ENCODE measurements at places on chromosomes 3 and 15.
A peak's percentile ranks its signal among the peaks of the same experiment; 100 is the strongest.

DNA sequence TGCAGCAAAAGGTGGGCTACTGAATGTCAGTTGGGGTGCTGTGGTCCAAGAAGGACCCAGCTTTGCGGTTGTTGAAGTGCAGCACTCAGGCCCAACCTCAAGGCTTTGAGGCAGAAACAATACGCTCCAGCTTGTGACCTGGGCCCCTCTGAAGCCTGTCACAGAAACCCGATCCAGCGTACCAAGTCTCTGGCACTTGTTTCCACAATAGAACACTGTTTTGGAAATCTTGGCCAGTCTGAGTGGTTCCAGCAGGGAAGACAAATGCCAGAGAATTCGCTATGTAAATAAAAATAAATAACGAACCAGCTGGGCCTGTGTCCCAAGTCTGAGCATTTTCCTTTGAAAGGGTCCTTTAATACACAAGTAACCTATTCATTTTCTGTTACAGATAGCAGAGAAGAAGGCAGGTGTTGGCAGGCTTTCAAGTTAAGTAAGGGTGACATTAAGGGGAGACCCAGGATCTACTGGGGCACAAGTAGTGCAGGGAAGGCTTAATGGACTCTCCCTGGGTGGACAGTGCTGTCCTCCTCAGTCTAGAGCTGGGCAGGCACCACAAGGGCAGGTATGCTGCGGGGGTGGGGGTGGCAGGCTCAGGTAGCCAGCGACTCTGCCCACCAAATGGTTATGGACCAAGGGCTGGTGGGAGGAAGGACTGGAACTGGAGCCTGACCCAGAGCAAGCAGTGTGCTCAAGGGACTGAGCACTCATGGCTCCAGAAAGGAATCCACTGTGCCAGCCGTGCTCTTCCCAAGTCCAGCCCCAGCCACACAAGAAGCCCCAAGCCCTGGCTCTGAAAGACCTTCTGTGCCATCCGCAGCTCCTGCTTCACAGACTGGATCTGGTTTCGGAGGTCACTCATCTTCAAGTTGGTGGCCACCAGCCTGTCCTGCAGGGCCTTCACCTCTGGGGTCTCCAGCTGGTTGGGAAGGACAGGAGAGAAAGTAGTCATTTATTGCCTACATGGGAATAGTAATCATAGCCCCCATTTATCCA is 26.3 kb downstream of the CCDC13 start:
- DNase-seq = no peak

GRCh38 chr15:65254356-65254755 is 32.3 kb downstream of the PARP16 start:
- no peak for DNase-seq

DNA sequence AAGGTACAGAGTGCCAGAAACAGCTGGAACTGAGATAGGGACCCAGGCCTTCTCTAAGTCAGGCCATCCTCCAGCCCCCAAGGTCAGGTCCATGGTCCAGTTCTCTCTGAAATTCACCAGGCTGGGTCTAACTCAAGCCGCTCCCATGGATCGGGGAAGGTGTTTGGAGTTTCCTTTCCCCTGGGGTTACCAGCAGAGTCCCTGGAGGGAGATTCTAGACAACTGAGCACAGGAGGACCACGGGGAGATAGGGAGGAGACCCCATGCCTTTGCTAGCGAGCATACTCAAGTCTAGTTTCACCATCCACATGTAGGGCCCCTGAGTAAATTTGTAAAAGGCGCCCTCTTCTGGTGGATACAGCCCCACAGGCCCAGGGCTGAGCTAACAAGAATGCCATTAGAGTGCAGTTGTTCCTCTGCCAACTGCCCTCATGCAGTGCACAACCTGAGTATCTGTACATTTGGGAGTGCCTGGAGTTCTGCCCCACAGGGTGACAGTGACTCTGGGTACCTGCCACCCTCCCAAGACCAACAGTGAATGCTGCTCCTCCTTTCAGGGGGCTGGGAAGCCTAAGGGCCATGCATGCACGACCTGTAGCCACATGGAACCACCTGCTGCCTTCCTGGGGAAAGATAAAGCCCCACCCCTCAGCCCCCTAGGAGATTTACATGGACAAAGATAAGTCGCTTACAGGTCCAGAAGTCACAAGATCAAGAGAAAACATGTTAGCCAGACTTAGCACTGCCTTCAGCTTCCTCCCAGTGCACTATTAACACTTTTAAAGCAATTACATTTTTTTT is 89.0 kb downstream of the IQSEC1 start:
- DNase-seq = peak; percentile 65

GRCh38 chr3:80750637-80751036 is 982.8 kb upstream of the ROBO1 start:
- DNase-seq = no peak

GRCh38 chr3:194808640-194809097 is 123.0 kb downstream of the FAM43A start:
- DNase-seq = no peak

DNA sequence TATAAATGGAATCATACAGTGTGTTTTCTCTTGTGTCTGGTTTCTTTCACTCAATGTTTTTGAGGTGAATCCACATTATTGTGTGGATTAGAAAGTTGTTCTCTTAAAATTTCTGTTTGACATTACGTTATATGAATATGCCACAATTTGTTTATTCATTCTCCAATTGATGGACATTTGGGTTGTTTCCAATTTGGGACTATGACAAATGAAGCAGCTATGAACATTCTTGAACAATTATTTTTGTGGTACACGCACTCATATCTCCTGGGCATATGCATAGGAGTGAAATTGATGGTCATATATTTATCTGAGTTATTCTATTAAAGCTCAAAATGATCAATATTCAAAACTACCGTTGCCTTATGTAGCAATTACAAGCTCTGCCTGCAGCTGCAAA is 5.3 kb upstream of the THRB start:
- no peak for DNase-seq

GRCh38 chr3:157077565-157077991 is 82.4 kb downstream of the CCNL1 start:
- no peak for DNase-seq

- DNase-seq = peak; percentile 53
These were observed 2.2 kb downstream of the MAPK6 start for GRCh38 chr15:52021128-52021671.

GRCh38 chr15:91065505-91065904 is 34.6 kb upstream of the SV2B start:
- DNase-seq = no peak

GRCh38 chr3:184308744-184309143 is 5.7 kb upstream of the EIF4G1 start:
- DNase-seq = no peak

GRCh38 chr3:8507496-8507895 is 5.9 kb downstream of the LMCD1 start:
- no peak for DNase-seq

- no peak for DNase-seq
These were observed 14.3 kb upstream of the TNFAIP8L3 start for GRCh38 chr15:51108933-51109550.

- DNase-seq = no peak
These were observed 87.3 kb downstream of the SMAD6 start for GRCh38 chr15:66789029-66790025.

- no peak for DNase-seq
These were observed 31.1 kb downstream of the EIF1B start for GRCh38 chr3:40340541-40341170.

DNA sequence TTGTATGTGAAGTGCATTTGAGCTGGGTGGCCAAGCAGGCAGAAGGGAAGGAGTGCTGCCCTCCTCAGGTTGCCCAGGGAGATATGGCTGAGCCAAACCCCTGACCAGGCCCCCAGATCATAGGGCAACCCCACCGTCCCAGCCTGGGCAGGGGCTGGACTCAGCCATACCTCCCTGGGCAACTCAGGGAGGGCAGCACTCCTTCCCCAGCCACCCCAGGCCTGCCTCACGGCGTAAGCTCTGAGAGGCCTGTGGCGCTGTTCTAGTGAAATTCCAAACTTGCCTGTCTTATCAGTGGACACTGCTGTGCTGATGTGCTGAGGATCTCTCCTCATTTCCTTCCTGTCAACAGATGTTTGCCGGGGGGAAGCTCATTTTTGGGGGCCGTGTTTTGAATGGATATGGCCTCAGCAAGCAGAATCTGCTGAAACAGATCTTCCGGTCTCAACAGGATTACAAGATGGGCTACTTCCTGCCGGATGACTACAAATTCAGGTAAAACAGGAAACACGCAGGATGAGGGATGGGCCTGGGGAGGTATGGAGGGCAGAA is 57.6 kb upstream of the FGD5 start:
- DNase-seq = no peak

GRCh38 chr3:138257986-138258385 is 70.9 kb downstream of the ARMC8 start:
- DNase-seq = no peak

GRCh38 chr3:99810403-99810802 is 7.3 kb upstream of the CMSS1 start:
- no peak for DNase-seq

GRCh38 chr3:44568561-44568960 is 13.6 kb downstream of the ZKSCAN7 start:
- DNase-seq = no peak

- no peak for DNase-seq
These were observed 58.9 kb upstream of the GOLGA8J start for GRCh38 chr15:30023798-30024295.

GRCh38 chr3:39011191-39011736 is 40.5 kb downstream of the SCN11A start:
- no peak for DNase-seq

GRCh38 chr3:78668302-78668701 is 1099.5 kb downstream of the ROBO1 start:
- DNase-seq = no peak

DNA sequence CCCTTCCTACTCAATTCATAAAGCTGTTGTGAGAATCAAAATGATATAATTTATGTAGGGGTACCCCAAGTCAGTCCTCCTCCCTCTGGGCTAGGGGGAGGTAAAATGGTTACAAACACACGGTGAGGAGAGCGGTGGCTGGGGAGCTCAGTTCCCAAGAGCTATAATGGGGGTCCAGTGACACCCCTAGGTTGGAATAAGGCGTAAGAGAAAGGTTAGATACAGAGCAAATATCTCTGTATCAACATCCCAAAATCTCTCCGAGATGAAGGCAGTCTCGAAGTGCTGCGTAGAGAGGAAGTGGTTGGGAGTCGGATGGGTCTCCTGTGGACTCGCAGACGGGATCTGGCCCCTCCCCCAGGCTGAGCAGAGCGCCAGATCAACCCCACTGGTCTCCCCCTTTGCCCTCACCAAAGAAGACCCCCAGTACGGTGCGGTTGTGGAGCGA is 1.8 kb downstream of the DUOX2 start:
- no peak for DNase-seq

- DNase-seq = no peak
These were observed 636.5 kb downstream of the ZBBX start for GRCh38 chr3:166743481-166744134.

DNA sequence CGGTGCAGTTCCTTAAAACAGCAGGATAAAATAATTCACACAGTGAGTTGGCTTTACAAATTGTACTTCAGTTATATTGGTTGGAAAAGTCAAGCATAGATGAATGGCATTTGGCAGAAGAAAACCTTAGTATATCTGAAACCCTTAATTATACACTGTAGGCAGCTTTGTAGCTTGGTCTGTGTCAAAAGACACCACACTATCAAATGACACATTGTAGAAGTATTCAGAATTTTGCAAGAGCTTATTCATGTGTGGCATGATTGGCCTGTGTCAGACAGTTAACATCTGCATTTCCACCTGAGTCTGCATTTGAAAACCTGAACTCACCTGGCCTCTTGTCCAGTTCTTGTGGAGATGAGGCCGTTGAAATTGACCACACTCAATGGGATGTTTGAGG is 13.8 kb downstream of the TMEM266 start:
- no peak for DNase-seq

DNA sequence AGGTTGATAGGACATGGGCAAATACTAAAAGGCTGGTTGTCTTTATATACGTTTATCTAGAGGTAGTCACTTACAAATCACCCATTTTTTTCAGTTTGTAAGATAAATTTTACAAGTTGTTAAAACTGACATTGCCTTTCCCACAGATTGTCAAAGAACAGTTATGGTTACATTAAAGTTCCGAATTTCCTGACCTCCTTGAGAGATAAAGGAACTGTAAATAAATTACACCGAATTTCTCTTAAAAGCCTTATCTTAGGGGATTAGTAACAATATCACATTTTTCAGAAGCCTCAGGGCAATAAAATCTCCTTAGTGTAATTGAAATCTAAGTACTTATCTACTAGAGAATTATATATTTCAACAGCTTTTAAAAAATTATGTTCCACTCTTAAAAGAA is 49.5 kb downstream of the ZPLD1 start:
- no peak for DNase-seq

DNA sequence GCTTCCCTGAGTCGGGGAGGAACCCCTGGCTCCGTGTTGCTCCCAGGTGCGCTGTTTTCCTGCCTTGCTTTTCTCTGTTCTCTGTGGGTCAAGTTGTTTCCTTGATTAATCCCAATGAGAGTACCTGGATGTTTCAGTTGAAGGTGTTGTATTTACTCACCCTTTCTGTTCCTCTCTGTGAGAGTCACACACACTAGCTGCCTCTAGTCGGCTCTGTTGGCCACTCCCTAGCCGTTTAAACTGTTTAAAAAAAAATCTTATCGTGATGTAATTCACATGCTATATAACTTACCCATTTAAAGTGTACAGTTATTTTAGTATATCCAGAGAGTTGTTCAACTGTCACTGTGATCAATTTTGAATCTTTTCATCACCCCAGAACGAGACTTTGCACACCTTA is 74.0 kb downstream of the AKAP13 start:
- no peak for DNase-seq

DNA sequence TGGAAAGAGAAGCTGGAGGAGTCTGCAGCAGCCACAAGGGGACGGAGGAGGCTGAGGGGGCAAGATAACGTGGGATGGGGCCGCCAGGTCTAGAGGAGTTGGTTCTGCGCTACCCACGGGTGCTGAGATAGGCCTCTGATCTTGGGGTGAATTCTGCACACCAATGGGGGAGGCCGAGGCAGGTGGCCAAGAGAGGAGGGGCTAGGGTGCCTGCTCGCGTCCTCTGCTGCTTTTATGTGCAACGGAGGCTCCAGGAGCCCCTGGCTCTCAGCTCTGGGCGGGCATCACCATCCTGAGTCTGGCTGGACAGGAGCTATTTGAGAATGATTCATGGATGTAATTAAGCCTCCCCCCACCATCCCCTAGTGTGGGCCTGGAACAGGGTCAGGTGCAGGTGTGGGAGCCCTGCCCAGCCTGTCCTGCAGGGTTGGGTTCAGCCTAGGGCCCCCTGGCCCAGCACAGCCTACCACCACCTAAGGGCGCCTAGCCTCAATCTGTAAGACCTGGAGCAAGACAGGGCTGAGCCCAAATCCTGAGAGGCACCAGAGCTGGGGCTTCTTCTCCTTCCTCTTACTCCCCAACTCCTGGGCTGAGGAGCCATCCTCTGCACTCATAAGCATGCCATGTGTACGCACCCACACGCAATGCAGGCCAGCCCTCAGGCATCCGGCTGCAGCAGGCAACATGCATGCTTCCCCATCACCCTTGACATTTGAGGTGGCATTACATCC is 32.3 kb upstream of the SEMA3F start:
- DNase-seq = no peak
